ENCODE measurements at places on chromosomes 7 and 10.

DNA sequence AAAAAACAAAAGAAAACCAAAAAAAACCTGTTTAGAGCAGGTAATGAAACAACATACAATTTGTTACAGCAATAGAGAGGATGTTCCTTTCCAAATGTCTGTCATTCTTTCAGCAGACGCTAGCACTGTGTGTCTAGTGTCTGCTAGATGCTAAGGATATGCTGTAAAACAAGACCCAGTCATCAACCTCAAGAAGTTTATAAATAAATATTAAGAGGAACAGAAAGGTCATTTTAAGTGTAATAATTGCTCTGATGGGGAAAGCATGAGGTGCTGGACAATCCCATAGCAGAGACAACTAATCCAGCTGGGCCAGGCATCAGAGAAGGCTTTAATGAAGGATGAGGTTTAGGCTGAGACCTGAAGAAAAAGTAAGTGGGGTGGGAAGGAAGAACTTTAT lies 23.3 kb upstream of the ASCC1 start:
- DNase-seq = no peak

- no peak for DNase-seq
These were observed 146.3 kb downstream of the TCF7L2 start for GRCh38 chr10:113096128-113096996.

DNA sequence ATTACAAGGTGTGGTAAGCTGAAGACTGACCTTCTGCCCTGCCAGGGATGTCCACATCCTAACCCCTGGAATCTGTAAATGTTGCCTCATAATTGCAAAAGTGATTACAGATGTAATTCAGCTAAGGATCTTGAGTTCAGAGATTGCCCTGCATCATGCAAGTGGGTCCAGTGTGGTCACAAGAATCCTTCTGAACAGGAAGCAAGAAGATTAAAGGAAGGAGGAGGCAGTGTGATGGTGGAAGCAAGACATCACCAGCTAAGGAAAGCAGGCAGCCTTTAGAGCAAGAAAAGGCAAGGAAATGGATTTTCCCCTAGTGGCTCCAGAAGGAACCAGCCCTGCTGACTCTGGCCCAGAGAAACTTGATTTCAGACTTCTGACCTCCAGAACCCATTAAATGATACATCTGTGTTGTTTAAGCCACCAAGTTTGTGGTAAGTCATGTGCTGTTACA lies 78.1 kb downstream of the USP6NL start:
- no peak for DNase-seq

- no peak for DNase-seq
These were observed 82.7 kb downstream of the GLRX3 start for GRCh38 chr10:130218936-130219335.

GRCh38 chr10:42885491-42886270 lies 103.1 kb downstream of the BMS1 start:
- DNase-seq = no peak

DNA sequence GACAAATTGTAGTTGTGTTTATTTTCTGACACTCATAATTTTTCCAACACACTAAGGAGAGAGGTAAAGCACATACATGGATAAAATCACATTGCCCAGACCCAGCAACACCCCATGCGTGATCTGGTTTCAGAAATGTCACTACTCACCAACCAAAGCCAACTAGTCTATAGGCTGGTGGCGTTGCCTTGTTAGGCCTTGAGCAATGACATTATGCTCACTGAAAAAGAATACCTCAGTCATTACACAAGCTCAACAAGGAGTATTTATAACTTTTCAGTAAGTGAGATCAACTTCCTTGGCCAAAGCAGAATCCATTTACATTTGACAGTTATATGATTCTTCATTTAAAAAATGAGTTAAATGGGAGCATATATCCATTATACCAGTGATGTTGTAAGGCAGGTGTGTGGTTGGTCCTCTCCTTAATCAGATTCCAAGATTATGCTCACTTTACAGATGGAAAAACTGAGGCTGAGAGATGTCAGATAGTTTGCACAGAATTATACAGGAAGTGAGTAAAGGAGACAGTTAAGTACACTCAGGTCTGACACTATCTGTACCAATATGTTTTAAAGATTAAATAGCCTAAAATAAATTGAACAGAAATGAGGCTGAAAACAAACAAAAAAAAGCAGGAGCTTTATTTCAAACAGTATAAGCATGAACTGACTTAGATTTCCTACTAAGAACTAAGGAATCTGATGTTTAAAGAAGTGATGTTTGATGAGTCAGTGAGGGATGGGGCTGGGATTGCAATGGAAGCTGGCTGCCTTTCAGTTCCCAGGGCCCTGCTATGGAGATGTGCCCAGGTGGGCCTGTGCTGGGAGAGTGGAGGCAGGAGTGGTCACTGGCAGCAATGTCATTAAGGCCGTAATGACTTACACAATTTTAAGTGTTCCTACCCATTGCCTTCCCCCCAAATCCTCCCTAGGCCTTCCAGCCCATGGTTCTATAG lies 118.3 kb downstream of the RAPGEF5 start:
- no peak for DNase-seq

DNA sequence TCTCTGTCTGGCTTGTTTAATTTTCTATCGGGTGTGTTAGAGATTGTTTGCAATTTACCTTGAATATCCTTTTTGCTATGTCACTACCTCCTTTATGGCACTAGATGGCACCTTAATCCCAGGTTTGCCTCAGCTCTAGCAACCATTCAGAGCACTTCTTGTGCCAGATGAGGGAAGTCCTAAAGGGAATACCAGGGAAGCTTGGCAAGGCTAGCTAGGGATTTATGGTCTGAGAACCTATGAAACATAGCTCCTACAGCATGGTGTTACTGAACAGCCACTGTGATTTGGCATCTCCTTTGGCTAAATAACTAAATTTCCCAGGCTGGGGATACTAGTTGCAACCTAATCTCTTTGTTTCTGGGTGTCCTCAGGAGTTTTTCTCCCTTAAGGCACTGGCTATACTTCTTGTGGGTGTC lies 69.0 kb upstream of the VOPP1 start:
- DNase-seq = no peak

GRCh38 chr7:479115-479947 lies 40.3 kb downstream of the PDGFA start:
- DNase-seq = no peak

- no peak for DNase-seq
These were observed 131.1 kb upstream of the SORCS3 start for GRCh38 chr10:104509981-104510380.

GRCh38 chr10:44071479-44071878 lies 313.4 kb downstream of the CXCL12 start:
- DNase-seq = no peak

DNA sequence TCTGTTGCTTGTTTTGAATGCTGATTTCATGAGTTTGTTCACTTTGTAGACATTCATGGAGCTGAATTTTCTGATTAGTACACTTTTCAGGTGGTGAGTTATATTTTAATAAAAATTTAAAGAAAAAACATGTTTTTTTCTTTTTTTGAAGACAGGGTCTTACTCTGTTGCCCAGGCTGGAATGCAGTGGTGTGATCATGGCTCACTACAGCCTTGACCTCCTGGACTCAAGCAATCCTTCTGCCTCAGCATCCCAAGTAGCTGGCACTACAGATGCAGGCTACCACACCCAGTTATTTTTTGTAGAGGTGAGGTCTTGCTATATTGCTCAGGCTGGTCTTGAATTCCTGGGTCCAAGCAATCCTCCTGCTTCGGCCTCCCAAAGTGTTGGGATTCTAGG lies 23.7 kb downstream of the PDZD8 start:
- no peak for DNase-seq

GRCh38 chr7:110522761-110523200 lies 568.1 kb upstream of the LRRN3 start:
- no peak for DNase-seq

DNA sequence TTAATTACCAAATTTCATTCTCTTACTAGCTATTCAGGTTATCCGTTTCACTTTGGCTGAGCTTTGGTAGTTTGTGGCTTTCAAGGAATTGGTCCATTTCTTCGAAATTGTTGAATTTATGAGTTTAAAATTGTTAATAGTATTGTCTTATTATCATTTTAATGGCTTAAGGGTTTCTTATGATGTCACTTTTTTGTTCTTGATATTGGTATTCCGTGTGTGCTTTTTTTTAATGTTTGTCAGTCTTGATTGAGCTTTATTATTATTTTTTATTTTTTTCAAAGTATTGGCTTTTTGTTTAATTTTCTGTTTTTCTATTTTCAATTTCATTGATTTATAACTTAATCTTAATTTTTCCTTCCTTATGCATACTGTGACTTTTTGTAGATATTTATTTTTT lies 25.9 kb downstream of the FRG2B start:
- no peak for DNase-seq

DNA sequence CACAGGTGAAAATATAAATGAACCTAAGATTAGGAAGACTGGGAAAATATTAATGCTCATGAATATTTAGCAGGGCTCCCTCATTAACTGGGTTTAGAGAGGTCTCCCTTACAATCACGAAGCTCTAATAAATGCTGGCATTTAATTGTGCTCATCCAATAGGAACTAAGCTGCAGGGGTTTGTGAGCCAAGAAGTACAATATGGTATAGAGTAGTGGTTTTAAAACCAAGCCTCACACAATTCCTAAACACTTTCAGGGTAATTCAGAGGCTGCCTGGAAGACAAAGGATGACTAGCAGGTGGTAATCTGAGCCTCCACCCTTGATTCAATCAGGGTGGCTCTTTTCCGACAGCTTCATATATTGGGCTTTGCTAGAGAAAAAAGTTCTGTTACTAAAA lies 103.3 kb downstream of the GPAM start:
- no peak for DNase-seq

- no peak for DNase-seq
These were observed 88.1 kb upstream of the DDC start for GRCh38 chr7:50653126-50653864.

GRCh38 chr7:22627136-22627535 lies 99.9 kb upstream of the IL6 start:
- no peak for DNase-seq

DNA sequence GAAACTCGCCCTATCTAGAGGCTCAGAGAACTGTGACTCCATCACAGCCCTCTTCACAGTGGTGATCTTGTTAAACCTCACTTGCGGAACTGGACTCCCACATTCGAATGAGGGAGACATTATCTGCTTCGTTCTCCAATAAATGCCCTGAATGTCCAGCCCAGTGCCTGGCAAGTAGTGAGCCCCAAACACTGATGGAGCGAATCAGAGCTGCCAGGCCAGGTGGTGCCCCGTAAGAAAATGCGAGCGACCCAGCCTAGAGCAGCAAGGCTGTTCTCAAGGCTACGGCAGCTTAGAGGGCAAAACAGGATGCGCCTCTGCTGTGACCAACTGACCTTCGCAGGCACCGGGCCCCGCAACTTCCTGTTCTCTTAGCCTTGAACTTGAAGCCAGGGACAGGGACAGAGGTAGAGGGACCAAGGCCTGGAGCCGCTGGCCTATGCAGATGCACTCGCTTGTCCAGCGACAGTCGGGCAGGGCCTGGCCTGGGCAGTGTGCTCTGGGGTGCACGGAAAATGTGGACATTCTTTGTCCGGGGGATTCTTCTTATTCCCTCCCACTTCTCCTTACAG lies 217.6 kb downstream of the TCERG1L start:
- no peak for DNase-seq

DNA sequence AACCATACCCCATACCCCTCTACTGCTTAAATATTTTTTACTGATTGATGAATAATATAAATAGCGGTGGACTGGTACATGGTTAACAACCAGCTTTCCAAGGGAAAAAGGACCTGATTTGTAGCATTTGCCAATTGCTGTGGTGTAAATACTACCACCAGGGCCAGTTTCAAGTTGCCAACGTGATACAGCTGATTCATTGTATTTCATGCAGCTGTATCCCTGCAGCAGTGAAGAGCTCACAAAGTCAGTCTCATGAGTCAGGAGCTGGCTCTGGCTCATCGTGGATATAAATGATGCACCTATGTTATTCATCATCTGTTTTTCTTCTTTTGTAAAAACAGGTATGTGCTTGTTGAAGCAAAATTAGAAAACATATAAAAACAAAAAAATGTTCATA lies 15.2 kb downstream of the CALML5 start:
- no peak for DNase-seq

GRCh38 chr10:21145751-21146435 lies 248.8 kb upstream of the NEBL start:
- DNase-seq = no peak

GRCh38 chr10:63114031-63114814 lies 18.9 kb upstream of the NRBF2 start:
- no peak for DNase-seq

- no peak for DNase-seq
These were observed 15.9 kb upstream of the RAPGEF5 start for GRCh38 chr7:22372863-22373262.

GRCh38 chr10:121525251-121526134 lies 72.8 kb downstream of the FGFR2 start:
- no peak for DNase-seq

GRCh38 chr7:70060298-70061068 lies 462.2 kb downstream of the AUTS2 start:
- DNase-seq = no peak

DNA sequence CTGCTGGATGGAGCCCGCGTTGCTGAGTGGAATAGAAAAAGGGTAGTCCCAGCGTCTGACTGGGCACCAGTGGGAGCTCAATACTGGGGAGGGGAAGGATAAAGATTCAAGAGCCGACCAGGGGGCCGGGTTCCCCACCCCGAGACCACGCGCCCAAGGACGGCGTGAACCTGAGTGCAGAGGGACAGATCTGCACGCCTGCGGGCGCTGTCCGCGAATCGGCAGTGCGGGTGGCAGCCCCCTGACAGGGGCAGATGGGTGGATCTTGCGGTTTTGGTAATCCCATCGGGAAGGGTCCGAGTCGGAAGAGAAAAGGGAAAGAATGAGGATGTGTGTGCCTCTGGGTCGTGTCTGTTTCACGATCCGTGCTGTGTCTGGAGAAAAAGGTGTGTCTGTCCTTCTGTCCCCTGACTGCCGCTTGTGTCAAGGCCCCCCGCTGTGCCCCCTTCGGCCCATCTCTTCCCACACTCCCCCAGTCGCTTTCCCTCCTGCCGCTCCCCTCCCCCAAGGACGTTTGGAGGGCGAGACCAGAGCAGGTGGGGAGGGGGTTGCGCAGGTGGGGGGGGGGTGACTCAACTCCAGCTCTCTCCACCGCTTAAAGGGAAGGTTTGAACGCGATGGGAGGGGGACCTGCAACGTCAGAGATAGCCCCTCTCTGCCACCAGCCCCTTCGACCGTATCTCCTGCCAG lies 734 bp upstream of the VGF start:
- no peak for DNase-seq

DNA sequence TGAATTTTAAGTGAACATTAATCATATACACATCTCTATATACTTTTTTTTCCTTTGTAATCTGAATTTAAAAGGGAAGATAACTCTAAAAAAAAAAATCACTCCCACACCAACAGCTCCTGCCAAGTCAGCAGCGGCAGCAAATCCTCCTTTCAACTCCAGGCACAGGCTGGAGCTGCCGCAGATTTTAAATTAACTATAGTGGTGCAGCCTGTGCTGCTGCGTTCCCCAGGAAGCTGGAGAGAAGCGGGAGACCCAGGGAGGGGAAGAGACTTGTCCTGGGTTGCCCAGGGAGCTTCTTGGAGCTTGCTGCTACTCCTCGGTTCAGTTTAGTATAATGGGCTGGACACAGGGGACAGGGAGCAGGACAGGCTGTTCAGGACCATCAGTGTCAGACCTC lies 32.6 kb upstream of the HSPB1 start:
- no peak for DNase-seq

Measured in stimulated activated CD4-positive, alpha-beta T cell treated with anti-CD3 and anti-CD28 coated beads, Interleukin-1b, Interleukin-23, amount 100 ng/mL, for 1 hour (primary cell).